Stimulated activated CD4-positive, alpha-beta T cell treated with anti-CD3 and anti-CD28 coated beads, Interleukin-15, amount 100 ng/mL, for 1 hour (primary cell): ENCODE measurements at places on chromosomes 3 and 15.

DNA sequence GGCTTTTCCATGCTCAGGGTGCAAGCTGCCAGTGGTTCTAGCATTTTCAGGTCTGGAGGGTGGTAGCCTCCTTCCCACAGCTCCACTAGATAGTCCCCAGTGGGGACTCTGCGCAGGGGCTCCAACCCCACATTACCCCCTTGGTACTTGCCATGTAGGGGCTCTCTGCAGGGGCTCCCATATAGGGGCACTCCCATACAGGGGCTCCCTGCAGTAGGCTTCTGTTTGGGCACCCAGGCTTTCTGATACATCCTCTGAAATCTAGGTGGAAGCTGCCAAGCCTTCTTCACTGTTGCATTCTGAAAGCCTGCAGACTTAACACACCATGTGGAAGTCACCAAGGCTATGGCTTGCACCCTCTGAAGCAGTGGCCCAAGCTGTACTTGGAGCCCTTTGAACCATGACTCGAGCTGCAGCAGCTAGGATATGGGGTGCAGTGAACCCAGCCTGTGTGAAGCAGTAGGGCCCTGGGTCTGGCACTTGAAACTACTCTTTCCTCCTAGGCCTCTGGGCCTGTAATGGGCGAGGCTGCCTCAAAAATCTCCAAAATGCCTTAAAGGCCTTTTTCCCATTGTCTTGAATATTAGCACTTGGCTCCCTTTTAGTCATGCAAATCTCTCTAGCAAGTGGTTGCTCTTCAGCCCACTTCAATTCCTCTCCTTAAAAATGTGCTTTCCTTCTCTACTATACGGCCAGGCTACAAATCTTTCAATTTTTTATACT is 96.4 kb downstream of the TPRA1 start:
- DNase-seq = no peak

DNA sequence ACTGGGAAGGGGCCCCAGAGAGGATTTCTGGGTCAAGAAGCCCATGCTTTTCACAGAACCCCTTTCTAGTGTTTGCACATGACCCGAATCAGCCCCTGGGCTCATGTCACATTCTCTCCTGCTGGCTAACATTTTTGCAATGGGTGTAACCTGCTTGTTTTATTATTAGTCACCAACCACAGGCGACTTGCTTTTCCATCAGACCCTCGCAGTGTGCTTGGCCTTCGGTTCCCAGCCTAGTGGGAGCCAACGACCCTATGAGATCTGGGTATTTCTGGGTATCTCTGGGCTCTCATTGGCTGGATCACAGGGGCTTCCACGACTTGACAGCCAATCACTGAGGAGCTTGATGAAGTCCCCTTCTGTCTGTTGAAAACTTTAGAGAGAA is 11.0 kb upstream of the FBLN2 start:
- DNase-seq = no peak

DNA sequence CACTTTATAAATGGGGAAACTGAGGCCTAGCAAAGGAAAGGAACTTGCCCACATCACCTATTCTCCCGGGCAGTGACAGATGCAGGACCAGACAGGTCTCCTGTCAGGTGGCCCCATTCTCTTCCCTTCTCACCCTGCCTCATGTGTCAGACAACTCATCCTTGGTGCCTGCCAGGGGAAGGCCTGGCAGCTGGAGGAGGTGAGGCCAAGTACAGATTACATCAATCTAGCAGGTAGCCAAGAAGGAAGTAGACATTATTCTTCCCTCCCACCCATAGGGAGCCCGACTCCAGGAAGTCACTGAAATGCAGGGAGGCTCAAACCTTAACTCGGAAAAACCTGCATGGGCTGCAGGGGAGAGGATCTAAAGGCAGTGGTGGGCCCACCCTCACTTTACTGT is 39.6 kb downstream of the DAPK2 start:
- no peak for DNase-seq

GRCh38 chr3:194180570-194180969 is 44.6 kb downstream of the HES1 start:
- no peak for DNase-seq

GRCh38 chr3:162096874-162097273 is 600.3 kb downstream of the OTOL1 start:
- DNase-seq = no peak

DNA sequence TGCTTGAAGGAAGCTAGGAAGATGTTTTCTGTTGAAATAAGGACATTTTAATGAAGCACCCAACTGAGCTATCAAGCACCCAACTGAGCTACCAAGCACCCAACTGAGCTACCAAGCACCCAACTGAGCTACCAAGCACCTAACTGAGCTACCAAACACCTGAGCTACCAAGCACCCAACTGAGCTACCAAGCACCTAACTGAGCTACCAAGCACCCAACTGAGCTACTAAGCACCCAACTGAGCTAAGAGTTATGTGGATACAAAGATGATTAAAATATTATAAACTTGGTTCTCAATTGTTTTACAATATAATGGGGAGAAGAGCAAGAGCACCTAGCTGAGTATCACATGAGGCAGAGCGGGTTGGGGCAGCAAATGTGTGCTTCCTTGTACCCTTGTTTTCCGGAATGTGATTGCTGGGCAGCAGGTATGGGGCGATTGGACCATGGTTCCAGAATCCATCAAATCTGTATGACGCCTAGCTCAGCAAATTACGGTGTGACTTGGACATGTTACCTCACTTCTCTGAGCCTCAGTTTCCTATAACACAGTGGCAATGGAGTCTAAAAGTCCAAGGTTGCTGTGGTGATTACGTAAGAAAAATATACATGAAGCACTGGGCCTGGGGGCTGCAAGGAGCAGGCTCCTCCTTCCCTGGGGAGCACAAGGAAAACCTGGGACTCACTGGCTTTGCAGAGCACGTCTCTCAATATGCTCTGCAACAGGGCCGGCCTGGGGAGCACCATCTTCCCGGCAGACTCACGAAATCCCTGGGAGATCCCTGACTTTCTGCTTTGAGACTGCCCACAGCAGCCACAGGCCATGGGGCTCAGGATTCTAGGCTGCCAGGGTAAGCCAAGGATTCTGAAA is 11.3 kb downstream of the BMF start:
- DNase-seq = no peak

DNA sequence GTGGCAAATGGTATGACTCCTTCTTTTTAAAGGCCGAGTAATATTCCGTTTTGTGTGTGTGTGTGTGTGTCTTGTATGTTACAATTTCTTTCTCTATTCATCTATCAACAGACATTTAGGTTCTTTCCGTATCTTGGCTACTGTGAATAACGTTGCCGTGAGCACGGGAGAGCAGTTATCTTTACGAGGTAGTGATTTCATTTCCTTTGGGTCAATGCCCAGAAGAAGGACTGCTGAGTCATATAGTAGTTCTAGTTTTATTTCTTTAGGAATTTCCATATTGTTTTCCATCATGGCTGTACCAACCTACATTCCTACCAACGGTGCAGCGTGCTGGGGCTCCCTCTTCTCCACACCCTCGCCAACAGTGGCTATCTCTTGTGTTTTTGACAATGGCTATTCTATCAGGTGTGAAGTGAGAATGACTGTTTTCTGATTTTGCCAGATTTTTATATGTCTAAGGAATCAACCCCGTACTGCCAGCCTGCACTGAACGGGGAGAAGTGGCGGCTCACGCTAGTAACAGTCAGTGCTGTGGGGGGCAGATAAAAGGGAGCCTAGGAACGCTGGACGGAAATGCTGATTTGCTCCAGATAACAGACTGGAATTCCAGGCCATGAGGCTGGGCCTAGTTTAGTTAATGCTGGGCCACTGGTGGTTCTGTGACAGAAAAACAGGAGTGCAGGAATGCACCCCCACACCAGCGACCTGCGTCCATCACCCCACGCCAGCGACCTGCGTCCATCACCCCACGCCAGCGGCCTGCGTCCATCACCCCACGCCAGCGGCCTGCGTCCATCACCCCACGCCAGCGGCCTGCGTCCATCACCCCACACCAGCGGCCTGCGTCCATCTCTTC is 168.1 kb downstream of the XXYLT1 start:
- DNase-seq = no peak

DNA sequence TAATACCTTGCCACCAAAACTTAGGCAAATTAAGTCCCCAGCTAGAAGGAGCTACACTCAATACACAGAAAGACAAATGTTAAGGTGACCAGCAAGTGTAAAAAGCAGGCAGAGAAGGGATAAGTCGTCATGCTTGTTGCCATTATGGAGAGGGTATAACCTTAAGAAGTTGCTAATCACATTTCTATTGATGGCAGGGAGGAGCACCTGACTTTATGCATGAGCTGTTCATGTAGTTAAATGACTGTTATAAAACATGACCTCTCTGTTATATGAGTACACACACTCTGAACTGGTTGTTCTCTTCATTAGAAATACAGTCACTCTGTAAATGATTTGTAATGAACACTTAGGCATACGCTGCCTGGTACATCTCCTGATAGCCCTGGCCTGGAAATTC is 6.6 kb upstream of the CCNL1 start:
- no peak for DNase-seq
